ENCODE measurements at places on chromosomes 16 and 17. TPM values are rescaled to one million over a fixed set of nuclear protein-coding genes. Genes with fewer than 3 reads are reported as not detected.

The CSNK1D gene
- total RNA-seq = 31.7 TPM

- DNase-seq = no peak
Observed at GRCh38 chr17:70716551-70716950, 547.2 kb downstream of the KCNJ2 start.

The APOBR gene
- total RNA-seq = not detected

DNA sequence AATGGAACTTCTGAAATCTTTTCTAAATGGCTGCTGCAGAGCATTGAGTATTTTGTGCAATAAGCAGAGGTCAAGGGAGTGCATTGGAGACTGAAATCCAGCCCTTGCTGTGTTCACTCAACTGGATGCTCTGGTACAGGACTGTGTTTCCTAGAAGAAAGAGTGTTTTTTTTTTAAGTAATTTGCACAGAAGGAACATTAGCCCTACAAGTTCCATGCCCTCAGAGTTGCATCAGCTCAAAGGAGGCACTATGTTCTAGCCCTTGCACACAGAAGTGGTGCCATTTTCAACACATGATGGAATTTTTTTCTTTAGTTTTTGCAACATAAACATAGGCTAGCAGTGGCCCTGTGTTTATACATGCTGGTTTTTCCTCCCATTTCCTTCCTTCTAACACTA lies 144.1 kb upstream of the HLF start:
- no peak for DNase-seq

The TPSD1 gene
- not detected for total RNA-seq

DNA sequence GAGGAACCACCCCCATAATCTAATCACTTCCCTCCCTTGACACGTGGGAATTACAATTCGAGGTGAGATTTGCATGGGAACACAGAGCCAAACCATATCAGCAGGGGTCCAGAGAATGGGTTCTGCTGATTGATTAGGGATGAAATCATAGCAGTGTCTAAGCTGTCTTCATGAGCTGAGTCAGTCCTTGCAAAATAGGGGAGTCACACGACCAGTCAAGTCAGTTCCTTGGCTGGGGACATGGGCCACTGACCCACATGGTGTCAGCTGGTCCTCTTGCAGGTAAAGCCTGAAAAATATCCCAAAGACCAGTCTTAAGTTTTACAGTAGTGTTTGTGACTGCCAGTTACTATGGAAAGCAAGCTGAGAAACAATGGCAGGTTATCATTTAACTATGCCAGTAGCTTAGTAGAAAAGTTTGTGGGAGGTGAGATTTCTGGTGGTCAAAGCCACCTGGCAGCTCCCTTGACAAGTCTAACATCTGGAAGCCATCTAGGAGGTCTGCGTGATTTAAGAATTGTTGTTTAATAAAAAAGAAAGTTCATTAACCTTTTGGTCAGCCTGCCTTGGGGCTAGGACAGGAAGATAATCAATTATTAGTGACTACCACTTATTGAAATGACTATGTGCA lies 15.7 kb upstream of the ATF7IP2 start:
- no peak for DNase-seq

DNA sequence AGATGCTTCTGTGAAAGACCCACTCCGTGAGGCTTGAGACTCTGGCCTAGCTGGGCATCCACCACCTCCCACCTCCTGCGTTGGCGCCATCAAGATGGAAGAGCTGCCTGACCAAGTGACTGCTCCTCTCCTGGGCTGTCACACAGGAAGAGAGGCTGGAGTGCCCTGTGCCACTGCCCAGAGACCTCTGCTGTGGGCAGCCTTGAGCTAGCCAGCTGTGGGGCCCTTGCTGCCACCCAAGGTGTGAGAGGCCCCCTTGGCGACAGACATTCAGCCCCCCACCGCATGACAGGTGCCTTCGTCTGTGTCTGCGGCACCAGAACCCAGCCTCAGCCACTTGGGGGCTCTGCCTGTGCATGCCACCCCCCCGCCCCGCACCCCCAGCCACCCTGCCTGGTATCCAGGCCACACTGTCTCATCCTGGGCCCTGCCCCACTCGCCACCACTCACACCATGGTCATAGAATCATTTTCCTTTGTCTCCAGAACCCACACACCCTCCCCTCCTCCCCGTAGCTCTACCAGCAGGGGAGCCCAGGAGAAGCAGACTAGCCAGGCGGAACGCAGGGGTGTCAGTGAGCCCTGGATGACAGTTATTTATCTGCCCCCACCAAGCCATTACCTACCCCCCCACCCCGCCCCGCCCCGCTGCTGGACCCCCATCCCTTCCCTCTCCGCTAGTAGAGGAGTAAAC lies 120.9 kb upstream of the LHX1 start:
- DNase-seq = no peak

GRCh38 chr17:73956595-73957465 lies 246.6 kb upstream of the RPL38 start:
- peak; percentile 92 for DNase-seq

DNA sequence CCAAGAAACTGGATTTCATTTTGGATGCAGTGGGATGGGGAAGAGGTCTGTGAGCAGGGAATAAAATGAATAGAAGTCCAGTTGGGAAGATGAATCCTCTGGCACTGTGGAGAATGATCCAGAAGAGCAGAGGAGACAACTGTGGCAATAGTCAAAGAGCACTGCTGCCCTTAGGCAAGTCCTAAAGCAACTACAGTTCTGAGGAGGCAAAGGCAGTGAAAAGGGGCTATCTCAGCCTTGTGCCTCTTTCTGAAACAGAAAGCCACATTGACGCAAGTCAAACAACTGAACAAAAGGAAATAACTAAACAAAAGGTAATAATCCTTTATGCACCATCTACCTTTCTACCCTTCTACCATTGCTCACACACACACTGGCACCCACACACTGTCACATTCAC lies 238.0 kb upstream of the AXIN2 start:
- no peak for DNase-seq

The SNRNP25 gene
- total RNA-seq = 52.9 TPM

DNA sequence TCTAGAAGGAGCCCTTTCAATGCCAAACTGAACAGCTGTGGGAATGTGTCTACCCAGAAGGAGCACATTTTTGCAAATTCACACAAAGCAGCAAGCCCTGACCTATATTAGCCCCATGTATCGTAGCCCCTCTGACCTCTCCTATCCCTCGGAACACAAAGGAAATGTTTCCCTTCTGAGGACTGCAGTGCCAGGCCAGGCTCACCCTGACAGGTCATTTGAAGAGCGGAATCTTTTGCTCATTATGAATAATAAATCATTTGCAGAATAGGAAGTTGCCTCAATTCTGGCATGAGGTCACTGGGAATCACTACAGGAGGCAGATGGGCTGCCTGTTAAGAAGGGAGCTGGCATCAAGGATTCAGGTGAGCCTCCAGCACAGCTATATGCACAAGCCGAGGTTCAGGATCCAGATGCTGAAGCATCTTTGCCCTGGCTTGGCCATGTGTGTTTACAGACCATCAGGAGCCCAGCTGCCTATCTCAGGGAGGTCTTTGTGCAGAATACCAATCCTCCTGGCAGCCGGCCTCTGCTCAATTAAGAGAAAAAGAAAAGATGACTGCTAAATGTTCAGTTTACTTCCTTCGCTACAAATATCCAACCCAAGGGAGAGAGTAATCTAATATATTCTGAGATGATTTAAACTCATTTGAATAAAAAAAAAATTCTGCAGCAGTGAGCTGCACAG lies 119.4 kb downstream of the USP31 start:
- DNase-seq = no peak

GRCh38 chr16:57147381-57148221 lies 38.2 kb downstream of the PSME3IP1 start:
- DNase-seq = peak; percentile 69

DNA sequence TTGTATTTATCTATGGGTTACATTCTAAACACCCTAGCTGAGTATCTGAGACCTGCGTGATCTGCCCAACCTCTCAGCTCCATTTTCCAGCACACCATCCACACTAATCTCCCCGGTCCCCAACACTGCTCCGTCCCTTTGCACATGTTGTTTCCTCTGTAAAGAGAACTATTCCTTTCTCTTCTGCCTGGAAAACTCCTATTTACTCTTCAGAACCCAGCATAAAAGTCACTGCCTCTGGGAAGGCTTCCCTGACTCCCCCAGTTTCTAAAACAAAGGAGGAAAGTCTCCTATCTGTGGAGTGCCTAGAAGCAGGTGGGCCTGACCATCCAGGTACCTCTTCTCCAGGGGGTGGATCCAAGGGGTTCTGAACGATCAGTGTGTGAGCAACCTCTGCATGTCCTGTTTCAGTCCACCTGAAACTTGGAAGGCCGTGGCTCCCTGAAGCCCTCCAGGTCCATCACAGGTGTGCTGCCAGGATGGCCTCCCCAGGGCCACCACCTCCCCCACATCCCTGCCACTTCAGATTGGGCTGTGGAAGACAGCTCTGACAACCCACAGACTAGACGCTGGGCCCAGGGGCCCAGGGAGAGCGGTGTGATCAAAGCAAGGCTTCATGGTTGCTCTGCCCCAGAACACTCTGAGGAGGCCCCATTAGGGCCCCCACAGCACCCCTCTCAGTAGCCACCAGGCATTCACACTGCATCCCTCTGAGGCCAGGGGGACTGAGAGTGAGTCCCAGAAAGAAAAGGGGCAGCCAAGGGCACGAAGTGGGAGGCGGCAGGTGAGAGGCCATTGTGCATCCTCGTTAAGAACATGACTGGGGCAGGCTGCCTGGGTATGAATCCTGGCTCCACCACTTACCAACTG lies 20.3 kb downstream of the MPP3 start:
- peak; percentile 16 for DNase-seq

The CHST4 gene
- total RNA-seq = 6.7 TPM

DNA sequence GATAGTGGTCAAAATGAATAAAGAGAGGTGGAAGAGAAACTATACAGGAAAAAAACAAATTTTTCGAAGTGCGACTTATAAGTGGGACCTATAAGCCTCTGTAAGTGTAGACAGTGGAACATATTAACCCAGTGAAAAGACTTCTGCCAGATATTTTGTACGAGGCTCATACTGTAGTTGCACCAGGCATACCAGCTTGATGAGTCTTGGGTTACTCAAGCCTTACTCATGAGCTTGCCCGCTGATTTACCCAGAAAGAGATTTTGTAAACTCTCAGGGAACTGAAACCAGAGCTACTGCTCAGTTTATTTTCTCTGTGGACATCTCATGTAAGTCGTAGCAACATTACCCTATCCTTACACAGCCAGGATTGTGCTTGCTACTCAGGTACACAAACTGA lies 708.0 kb upstream of the SOX9 start:
- DNase-seq = no peak

The PDILT gene
- total RNA-seq = not detected

GRCh38 chr16:65489531-65490023 lies 367.7 kb upstream of the CDH11 start:
- no peak for DNase-seq

DNA sequence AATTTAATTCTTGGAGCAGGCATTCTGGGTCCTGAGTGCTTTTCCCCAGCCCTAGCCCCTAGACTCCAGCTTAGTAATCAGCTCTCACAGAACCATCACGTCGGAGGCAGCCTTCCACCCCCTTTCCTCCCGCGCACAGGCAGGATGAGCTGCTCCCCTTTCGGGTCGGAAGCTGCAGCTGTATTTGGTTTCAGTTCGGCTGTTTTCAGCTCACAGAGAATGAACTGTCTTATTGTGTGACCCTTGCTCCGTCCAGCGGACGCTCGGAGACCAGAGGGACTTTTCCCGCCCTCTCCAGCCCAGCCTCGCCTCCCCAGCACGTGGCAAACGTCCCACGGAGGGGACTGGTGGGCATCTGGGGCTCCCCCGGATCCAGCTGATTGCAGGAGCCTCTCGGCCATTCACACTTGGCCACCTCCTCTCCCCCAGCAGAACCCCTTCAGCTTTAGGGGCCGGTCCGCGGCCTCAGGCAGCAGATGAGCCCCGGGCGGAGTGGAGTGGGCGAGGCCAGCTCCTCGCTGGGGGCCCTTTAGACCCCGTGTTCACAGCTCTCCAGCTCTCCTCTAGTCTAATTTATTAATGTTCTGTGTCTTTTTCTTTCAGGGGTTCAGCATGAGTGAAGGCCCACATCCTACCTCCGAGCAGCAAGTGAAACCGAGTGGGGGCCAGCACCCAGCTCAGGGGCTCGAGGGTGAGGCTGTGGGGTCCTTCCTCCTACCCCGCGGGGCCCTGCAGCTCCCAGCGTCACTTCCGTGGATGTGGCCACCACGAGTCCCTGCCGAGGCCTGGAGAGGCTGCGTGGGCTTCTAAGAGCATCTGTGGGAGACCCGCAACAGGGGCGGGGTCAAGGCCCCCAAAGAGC lies 863 bp upstream of the UTS2R start:
- DNase-seq = peak; percentile 75

- DNase-seq = no peak
Observed at GRCh38 chr16:27441998-27442397, 40.0 kb downstream of the IL21R start.

DNA sequence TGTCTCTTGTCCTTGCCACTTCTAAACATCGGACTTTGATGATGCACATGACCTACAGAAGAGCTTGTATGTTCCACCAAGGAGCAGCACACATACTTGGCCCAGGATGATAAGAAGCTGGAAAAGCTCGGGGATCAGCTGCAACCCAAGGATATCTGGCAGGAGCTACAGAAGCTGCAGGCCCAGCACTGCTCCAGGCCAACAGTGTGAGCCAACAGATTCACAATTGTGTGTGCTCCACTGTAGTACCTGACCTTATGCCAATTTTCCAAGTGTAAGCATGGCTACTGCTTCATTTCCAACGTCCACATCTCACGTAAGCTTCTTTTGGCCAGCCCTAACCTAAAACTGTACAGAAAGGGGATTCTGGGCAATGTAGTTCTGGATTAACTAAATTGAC lies 83.4 kb downstream of the COX10 start:
- no peak for DNase-seq

GRCh38 chr17:18187821-18188761 lies 4.5 kb downstream of the ALKBH5 start:
- no peak for DNase-seq

DNA sequence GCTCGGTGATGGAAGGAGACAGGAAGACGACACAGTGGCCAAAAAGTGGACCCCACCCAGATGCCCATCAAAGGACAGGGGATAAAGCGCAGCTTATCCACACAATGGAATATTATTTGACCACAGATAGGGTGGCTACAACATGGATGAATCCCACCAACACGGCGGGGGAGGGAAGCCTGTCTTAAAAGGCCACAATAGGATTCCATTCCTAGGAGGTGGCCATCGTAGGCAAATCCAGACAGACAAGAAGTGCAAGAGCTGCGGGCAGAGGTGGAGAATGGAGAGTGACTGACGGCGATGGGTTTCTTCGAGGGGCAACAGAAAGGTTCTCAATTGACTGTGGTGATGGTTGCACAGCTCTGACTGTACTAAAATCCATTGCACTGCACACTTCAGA lies 16.0 kb downstream of the SLC38A8 start:
- no peak for DNase-seq

The QRICH2 gene
- 0.70 TPM for total RNA-seq
